CD4-positive, CD25-positive, alpha-beta regulatory T cell (primary cell): ENCODE measurements at places on chromosomes 11 and 22. TPM values are rescaled to one million over a fixed set of nuclear protein-coding genes. Genes with fewer than 3 reads are reported as not detected.

The TTC28 gene
- 0.42 TPM for polyA plus RNA-seq

DNA sequence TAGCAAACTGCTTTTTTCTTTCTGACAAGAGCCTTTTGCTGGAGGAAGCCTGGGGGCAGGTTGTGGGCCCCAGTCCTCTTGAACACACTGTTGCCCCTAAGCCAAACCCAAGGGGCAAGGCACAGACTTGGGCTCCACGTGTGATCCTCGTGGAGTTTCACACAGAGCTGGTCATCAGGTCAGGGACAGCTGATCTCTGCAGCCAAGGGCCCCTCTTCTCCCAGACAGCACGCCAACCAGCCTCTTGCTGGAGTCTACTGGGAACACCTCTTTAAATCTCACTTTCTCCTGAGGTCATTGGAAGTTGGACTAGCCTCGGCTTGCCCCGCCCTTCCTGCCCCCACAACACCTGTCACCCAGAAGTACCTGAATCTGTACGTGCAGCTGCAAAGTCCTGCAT lies 39.8 kb downstream of the C11orf58 start:
- DNase-seq: no peak

- DNase-seq: no peak
These were observed 96.9 kb downstream of the TEAD1 start for GRCh38 chr11:12770966-12771597.

GRCh38 chr11:129384415-129384814 lies 8.8 kb downstream of the BARX2 start:
- DNase-seq: no peak

- no peak for DNase-seq
These were observed 39.6 kb downstream of the GRIK4 start for GRCh38 chr11:120551191-120551590.

GRCh38 chr11:74070723-74071492 lies 62.0 kb upstream of the UCP3 start:
- DNase-seq: no peak
